ENCODE measurements at places on chromosomes 11 and 22. TPM values are rescaled to one million over a fixed set of nuclear protein-coding genes. Genes with fewer than 3 reads are reported as not detected.

Gene ADM2
- total RNA-seq: 6.5 TPM

Gene TESMIN
- total RNA-seq: 0.30 TPM

Gene OR8D4
- total RNA-seq: not detected

Gene APLNR
- not detected for total RNA-seq

Gene RHOD
- total RNA-seq: 10.1 TPM

Gene LGALS12
- not detected for total RNA-seq

Gene FOLR2
- total RNA-seq: not detected

Gene MPPED1
- not detected for total RNA-seq

Gene KCNQ1OT1
- 5.0 TPM for total RNA-seq

Gene IL10RA
- total RNA-seq: 0.09 TPM
